ENCODE measurements at places on chromosomes 1 and 21.

DNA sequence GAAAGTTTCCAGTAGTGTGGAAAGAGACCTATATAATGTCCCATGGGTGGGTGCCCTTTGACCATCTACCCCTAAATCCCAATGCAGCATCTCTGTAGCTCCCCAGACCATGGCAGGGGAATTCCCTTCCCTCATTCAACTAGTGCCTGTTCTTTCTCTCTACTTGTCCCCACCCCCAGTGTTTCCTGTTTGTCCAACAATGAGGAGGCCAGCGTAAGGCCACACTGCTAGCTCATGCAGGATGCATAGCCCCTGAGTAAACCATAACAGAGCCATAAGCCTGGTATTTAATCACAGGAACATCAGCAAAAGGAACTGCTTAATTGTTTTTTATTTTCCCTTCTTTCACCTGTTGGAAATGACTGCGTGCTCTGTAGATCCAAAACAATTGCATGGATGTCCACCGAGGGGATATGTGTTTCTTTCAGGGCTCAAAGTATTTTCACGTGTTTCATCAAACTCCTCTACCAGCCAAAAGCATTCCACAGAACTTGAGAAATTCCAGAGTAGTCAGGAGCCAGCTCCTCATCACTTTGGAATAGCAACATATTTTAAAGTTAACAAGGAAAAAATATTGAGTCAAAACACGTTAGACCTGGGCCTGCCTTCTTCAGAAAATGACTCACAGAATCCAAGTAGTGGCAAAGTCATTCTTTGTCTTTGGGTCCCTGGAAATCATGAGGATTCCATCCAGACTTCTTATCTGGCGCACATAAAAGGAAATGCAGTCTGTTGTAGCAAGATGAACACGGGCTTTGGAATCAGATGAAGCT, 162.5 kb upstream of the SGIP1 start:
- no peak for DNase-seq

GRCh38 chr1:97097404-97097925, 375.9 kb downstream of the PTBP2 start:
- no peak for DNase-seq

DNA sequence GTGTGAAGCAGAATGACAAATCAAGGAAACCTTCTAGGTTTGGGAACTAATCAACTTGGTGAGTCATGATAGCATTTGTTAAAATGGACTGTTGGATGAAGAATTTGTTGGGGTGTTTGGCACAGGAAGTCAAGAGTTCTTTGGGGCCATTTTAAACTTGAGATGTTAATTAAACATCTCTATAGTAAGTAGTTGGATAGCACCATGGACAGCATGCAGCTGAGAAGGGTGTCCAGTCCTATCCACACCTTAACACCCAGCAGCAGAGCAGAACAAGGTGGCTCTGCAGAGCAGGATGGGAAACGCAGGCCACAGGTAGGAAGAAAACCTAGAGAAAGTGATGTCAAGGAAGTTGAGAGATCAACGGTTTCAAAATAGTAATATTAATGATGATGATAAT, 52.5 kb downstream of the TNR start:
- no peak for DNase-seq

DNA sequence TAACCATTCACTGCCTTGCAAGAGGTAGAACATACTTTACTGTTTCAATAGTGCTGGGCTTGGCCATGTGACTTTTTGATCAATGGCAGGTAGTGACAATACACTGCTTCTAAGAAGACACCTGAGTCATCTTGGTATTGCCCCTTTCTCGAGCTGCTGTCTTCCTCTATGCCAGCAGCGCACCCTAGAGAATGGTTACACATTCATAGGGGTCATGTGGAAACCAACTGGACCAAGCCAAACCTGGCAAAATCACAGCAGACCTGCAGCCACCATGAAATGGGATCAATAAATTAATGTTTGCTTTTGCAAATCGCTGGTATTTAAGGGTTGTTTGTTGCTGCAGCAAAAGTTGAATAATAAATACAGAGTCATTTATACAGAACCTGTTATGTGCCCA, 122.3 kb downstream of the GRIK1 start:
- no peak for DNase-seq

DNA sequence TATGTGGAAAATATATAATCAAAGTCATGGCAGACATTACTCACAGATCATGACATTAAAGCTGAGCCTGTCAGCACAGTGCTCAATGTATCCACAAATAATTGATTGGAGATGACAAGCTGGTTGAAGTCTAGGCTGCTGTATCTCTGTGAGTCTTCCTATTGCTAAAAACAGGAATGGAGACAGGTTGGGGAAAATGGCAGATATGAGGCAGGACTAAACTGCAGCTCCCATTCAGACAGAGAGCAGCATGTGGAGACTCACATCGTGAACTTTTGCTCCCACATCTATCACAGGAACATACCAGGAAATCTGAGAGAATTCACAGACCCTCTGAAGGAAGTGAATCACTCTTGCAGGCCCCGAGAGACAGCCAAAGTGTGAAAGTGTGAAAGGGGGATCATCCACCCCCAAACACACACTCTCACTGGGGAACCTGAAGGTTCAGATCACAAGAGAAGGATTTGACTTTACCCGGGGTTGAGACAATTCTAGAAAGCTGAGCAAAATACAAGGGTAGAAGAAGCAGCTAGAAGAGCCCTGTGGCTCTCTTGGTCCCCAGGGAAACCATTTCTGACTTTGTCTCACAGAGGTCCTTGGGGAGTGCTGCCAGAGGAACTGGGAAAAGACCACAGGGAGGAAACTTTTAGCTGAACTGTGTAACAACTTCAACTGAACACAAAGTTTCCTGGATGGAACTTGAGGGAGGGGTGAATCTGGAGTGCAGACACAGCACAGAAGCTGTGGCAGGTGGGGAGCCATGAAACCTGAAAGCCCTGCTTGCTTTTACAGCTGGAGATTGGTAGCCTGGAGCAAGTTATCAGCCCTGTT, 173.4 kb downstream of the S1PR1 start:
- no peak for DNase-seq

DNA sequence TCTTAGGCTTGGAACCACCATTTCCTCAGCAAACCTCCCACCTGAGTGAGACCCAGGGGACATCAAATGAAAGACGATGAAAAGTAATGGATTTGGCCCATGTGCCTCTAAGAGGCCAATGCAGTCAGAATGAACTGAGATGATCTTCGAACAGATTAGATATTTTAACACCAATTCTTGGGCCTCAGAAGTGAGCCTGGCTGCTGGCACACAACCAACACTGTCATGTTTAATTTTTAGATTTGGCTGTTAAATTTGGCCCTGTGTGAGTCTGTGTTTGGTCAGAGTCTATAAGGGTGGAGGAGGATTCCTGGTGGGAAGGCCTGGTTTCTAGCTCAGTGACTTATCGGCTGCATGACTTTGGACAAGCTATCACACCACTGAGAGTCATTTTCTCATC, 45.4 kb downstream of the ELAPOR1 start:
- DNase-seq, result no peak

DNA sequence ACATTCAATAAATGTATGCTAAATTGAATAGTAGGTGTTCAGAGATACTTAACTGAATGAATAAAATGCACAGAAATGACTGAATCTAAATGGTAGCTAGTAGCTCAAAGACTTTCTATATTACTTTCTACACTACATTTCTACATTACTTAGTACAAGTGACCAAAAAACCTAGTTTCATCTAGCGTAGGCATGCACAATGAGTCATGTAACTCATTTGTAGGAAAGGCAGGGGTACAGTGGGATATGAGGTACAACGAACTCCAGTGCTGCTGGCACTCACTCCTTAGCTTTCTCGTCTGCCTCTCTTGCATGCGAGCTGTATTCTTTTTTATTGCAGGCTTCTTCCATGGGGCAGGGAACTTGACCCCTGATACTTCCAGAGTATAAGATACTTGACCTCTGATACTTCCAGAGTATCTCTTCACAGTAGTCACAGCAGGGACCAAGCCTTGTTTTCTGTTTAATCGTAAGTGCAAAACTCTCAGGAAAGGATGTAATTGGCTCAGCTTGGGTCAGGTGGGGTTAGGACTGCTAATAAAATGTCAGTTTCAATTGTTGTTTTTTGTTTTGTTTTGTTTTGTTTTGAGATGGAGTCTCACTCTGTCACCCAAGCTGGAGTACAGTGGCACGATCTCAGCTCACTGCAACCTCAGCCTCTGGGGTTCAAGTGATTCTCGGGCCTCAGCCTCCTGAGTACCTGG, 4.9 kb upstream of the ATP2B4 start:
- DNase-seq, result no peak

- DNase-seq, result no peak
These were observed 10.4 kb downstream of the DNAJC6 start for GRCh38 chr1:65319754-65320153.

GRCh38 chr1:46519209-46519608, 29.6 kb downstream of the DMBX1 start:
- DNase-seq, result no peak

- no peak for DNase-seq
These were observed 447.3 kb downstream of the PLA2G4A start for GRCh38 chr1:187275985-187276575.

GRCh38 chr1:8349961-8350360, 32.0 kb downstream of the SLC45A1 start:
- DNase-seq, result no peak

DNA sequence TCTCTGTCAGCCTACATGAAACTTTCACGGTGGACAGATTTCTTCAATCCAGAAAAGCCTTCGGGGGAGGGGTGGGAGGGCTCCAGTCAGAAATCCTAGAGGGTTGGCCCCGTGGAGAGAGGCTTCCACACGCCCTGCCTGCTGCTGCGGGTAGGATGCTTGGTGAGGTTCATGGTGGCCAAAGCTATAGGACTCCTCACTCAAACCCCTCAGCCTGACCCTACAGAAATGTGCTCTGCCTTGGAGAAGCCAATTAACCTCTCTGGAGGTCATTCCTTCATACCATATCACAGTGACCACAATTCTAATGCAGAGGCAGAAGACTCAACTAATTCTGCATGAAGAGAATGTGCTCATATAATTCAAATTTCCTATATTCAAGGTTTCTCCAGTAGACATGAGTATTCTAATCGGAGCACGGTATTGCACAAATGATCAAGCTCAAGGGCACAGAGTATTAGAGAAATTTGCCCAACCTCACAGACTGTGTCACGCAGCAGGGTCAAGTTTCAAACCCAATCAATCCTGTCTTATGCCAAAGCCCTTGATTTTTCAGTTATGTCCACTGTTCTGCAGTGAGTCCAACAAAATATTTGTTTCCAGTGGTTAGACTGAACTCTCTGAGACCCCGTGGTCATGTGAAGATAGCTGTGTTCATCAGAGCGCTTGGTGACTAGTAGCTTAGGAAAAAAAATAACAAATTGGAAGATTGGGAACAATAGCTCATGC, 104.8 kb downstream of the TOMM20 start:
- no peak for DNase-seq

- no peak for DNase-seq
These were observed 188.1 kb downstream of the TNR start for GRCh38 chr1:175555266-175555665.

- no peak for DNase-seq
These were observed 63.6 kb upstream of the ERRFI1 start for GRCh38 chr1:8089535-8090228.

- DNase-seq, result no peak
These were observed 8.5 kb upstream of the USF1 start for GRCh38 chr1:161054232-161054631.

DNA sequence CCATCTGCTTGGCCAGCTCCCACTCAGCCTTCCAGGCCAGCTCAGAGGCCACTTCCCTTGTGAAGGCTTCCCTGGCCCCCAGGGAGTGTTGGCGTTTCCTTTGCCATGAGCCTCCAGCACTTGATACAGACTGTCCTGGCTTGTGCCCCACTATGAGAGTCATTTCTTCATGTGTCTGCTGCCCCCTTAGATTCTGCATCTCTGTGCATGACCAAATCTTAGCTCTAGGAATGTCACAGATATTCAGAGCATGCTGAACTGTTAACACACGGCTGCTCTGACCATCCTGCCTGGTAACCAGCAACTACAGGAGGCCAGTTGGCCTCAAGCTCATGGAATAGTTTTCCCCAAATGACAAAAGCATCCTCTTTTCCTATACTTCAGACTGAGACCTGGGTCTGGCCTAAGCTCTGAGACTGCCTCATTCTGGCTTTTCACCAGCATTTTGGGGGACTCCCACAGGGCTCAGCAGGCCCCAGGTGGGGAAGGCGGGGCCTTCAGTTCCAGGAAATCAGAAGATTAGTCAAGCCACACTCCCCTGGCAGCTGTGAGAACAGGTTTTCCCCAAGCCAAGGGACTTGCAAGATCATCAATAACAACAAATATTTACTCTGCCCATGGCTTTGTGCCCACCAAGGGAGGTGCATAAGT, 182.6 kb upstream of the EDN2 start:
- DNase-seq, result no peak

- peak; percentile 33 for DNase-seq
These were observed 27.3 kb upstream of the BCAR3 start for GRCh38 chr1:93708734-93709481.

DNA sequence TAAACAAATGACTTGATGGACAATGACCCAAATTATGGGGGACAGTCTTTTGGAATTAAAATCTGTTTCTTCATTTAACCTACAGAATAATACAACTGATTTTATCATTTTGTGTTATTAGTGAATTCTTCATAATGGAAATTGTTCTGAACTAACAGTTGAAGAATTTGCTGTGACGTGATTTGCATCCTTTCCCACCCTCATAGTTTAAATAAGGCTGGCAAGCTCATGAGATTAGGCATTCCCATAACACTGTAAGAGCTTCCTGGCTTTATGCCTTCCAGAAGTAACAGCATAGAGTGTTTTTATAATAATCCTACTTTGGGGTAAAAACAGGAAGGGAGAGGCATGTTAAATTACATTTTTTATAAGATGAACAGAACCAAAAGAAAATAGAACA, 95.7 kb downstream of the ATP6V1G3 start:
- no peak for DNase-seq

DNA sequence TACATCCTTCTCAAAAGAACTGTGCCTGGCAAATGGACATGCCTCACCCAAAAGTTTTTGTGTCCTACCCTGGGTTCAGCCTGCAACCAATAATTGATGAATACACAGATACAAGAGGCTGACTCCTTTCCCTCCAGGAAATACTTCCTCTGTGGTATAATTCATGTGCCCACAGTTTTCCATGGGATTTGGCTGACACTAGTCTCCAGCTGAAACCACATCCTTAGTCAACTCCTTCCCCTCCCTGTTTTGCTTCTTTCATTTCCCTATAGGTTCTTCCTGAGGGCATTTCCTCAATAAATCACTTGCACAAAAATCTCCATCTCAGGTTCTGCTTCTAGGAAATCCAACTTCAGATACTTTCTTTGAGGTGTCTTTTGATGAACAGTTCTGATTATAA, 436.6 kb upstream of the C1orf87 start:
- no peak for DNase-seq

- DNase-seq, result no peak
These were observed 298.7 kb downstream of the LRRIQ3 start for GRCh38 chr1:73899311-73899710.

DNA sequence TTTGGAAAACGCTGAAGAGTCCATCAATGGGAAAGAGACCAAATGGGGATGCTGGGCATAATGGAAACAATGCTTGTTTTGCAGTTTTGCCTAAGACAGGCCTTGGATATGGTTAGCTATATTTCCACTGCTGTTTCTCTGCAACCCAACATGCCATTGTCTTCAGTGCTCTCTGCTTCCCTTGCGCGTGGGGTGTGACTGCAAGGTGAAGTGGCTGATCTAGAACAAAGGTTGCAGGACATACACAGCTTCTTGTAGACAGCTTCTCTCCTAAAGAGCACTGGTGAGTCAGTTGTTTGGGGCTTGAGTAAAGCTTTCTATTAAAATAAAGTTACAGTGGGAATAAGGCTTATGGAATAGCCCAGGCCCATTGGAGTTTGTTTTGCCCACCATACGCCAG, 33.0 kb downstream of the RUNX1 start:
- no peak for DNase-seq

GRCh38 chr1:112006416-112007025, 17.1 kb upstream of the KCND3 start:
- peak; percentile 7 for DNase-seq
